Stimulated activated CD4-positive, alpha-beta T cell treated with anti-CD3 and anti-CD28 coated beads, Interleukin-4, amount 100 ng/mL, for 24 hours (primary cell): ENCODE measurements at places on chromosomes 7 and 10.
A peak's percentile ranks its signal among the peaks of the same experiment; 100 is the strongest.

- DNase-seq = no peak
Observed at GRCh38 chr10:72611783-72612182, 14.1 kb downstream of the MICU1 start.

DNA sequence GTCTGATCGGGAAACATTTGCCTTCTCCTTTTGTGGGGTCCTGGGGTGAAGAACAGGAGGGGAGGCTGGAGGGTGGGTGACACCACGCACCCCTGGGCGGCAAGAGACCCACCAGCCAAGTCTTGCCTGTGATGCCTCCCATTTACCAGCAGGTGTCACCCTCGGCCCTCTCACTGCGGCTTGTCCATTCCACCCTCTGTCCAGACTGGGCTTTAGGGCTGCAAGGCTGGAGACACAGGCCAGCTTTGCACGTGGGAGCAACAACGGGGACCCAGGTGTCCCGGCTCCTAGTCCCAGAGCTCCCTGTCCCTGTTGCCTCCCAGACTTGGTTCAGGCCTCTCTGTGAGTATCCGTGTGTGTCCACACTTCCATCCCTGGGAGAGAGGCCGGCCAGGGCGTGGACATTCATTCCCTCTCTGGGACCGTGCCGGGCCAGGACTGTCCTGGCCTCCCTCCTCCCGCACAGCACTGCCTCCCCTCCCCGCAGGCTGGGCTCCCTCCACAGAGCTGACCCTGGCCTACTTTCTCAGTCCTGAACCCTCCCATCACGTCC is 36.2 kb upstream of the GTF2IRD1 start:
- peak; percentile 53 for DNase-seq

DNA sequence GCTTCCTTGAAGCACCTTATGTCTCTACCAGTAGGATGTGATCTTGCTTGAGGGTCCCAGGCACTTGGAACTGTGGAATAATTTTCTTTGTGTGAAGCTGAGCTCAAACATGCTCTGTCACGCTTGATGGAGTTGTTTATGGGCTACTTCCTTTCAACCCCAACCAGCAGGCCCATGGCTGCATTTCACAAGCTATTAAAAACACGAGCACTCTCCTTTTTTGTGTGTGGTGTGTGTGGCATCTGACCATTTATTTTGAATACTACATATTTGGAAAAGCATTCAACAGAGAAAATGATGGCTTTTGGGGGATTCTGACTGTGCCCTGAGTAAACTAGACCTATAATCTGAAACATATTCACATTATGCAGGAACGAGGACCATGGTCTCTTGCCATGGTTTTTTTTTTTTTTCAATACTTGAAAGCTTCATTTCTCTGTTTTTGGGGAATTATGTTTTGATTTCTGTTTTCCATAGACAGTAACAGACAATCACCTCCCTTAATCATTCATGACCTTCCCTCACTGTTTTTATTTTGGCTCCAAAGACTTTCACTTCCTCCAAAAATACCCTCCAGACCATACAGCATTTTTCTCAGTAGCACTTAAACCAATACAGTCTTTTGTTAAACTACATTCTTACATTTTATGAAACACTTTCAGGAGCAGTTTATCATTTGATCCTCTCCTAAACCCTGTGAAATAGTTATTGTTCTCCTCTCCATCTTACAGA is 233.6 kb upstream of the BMPER start:
- DNase-seq = no peak

DNA sequence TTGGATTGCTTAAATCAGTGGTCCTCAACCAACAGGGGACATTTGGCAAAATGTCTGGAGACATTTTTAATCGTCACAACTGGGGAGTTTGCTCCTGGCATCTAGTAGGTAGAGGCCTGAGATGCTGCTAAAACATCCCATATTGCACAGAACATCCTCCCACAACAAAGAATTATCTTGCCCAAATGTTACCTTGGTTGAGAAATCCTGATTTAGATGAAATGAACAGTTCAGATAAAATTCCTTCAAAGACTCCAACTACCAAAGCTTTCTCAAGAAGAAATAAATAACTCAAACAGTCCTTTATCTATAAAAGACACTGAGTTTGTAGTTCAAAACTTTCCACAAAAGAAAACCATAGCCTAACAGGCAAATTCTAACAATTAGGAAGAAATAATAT is 160.9 kb downstream of the SNX13 start:
- no peak for DNase-seq

DNA sequence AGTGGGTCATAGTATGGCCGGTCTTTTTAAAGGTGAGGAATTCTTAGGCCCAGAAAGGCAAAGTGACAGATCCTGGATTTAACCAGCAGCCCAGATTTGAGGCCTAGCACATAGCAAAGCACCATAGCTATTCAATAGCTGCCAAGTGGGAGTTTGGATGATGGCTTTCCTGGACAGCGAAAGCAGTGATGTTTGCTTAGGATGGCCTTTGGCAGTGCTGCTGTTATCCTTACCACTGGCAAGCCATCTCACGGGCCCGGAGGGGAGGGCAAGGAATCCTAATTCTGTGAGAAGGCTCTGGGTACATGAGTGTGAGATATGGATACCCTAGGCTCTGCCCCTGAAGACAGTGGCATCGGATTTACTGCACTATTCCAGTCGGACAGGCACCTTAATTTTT is 50.4 kb downstream of the TCF7L2 start:
- DNase-seq = no peak

GRCh38 chr10:74081192-74081803 is 69.3 kb downstream of the AP3M1 start:
- DNase-seq = peak; percentile 51

GRCh38 chr7:28328146-28328545 is 84.2 kb upstream of the CREB5 start:
- DNase-seq = no peak

DNA sequence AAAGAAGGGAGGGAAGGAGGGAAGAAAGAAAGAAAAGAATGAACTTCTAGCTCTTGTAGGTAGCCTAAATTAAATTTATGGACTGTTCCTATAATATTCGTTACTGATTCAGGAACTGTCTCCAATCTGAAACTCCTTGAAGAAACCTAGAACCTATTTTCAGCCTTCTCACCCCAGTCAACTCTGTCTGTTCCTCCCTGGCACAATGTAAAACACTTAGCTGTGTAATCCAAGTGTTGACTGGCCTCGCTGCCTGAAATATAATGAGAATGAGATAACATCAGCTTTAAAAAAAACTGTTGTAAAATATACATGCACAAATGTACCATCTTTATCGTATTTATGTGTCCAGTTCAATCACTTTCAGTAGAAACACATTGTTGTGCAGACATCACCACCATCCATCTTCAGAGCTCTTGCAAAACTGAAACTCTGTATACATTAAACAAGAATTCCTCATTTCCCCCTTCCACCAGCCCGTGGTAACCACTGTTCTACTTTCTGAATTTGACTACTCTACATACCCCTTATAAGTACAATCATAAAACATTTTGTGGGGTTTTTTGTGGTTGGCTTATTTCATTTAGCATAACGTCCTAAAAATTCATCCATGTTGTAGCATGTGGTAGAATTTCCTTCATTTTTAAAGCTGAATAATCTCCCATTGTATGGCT is 6.3 kb upstream of the C7orf33 start:
- no peak for DNase-seq

- no peak for DNase-seq
Observed at GRCh38 chr7:142855114-142855743, 353 bp downstream of the EPHB6 start.

GRCh38 chr7:94562525-94562924 is 52.9 kb downstream of the CASD1 start:
- DNase-seq = no peak
